GM12891 (cell line): ENCODE measurements at places on chromosomes 1 and 21.

- no peak for DNase-seq
These were observed 528.8 kb upstream of the NCAM2 start for GRCh38 chr21:20469361-20469760.

DNA sequence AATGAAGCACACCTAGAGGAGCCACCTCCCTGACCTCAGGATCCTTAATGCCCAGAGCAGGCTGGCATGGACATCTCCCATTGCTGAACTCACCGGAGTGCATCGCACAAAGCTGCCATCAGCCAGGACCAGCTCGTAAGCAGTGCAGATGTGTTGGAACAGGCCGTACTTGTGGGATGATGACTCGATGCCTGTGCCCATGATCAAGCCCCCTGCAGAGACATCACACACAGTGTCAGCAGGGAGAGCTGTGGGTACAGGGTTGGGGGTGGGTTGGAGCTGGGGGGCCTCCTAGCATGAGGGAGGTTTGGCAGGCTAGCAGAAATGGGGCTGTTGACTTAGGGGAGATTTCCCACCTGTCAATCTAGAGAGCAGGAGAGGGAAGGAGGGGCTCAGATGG, 12.0 kb downstream of the DHCR24 start:
- DNase-seq: no peak

DNA sequence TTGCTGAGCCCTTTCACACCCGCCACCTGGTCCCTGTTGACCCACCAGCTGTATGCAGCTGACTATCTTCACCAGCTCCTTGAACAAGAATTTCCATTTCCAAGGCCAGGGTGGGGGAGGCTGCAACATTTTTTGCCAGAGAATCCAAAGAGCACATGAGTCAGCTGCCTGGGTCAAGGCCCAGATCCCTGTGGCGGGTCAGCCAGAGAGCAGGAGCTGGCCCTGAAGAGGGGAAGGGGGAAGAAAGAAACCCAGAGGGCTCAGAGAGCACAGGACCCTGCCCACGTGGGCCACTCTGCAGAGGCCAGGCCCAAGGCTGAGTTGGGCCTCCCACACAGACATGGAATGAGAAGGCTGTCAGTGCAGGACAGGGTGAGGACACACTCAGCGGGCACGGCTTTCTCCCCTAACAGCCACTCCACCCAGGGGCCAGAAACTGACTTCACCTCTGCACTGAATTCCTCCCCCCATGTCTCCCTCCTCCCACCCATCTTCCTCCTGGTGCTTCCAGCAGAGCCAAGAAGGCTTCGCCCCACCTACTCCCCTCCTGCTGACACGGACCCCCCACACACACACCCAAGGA, 28.9 kb downstream of the S100A6 start:
- no peak for DNase-seq

GRCh38 chr1:12480748-12481362, 137.2 kb downstream of the DHRS3 start:
- no peak for DNase-seq

DNA sequence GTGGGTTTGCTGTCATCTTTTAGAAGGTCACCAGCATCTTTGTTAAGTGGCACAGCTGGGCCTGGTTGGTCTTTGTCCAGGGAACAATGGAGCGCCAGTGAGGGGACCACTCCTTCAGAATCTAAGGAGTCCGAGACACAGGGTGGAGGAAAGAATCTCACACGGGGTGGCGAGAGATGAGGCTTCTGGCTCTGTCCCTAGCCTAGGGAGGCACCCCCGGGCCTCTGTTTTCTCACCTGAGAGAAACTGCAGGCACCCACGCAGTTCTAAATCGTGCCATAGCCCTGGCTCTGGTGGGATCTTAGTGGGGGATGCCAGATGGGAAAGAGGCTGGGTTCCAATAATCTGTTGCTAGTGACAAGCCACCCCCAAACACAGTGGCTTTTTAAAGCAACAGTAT, 10.9 kb upstream of the PLA2G2E start:
- DNase-seq: no peak

DNA sequence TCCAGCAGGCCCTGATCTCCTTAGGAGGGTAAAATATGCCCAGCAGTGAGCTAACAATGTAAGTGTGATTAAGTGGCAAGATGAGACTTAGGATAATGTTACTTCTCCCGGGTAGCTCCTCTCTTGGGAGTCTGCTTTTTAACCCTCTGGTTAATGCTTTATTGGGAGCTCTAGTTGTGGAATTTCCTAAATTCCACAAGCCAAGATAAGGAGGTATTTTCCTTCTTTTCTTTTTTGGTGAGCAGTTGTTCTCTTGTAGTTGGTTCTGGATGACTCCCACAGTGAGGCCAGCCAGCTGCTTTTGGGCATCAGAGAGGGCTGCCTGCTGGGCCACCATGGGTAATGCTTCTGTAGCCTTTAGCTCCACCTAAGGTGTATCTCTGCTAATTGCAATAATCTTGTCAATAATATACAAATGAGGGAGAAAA, 19.3 kb downstream of the C1orf52 start:
- no peak for DNase-seq

- DNase-seq: no peak
These were observed 213.2 kb downstream of the TGFB2 start for GRCh38 chr1:218558271-218558810.

GRCh38 chr1:6223617-6224016, 12.1 kb downstream of the ICMT start:
- no peak for DNase-seq
